ENCODE measurements at places on chromosomes 1 and 21.

DNA sequence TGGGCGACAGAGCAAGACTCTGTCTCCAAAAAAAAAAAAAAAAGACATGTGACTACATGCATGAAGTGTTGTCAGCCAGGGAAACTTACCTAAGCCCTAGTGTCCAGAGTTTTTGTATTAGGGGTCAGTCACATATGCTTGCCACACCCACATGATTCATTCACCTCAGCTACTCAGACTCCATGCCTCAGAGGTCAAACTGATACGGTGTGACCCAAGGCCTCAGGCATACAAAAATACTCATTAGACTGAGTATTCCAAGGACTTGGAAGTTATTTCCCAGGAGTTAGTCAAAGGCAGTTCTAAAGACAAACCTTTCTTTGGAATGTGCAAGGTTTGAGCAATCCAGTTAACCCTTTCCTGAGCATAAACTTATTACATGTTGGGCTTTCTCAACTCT, 6.3 kb upstream of the TRIM33 start:
- no peak for DNase-seq
- peaks cover 7% of the 10 kb centered on the region for H3K4me1 ChIP-seq
- peaks cover 7% of the 10 kb centered on the region for H3K27me3 ChIP-seq
- no peak overlapping the region for H3K4me3 ChIP-seq

DNA sequence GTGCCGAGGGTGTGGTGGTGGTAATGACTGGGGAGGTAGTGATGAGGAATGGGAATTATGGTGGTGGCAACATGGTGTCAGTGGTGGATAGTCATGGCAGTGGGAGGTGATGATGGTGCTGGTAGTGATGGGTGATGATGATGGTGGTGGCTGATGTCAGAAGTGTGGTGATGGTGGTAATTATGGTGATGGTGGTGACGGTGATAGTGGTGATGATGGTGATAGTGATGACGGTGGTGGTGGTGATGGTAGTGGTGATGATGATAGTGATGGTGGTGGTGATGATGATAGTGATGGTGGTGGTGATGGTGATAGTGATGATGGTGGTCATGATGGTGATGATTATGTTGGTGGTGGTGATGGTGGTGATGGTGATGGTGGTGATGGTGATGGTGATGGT, 162.8 kb downstream of the NPHP4 start:
- H3K27me3 ChIP-seq = no peaks in the 10 kb centered on the region
- H3K27ac ChIP-seq = no peak overlapping the region
- DNase-seq = no peak
- H3K36me3 ChIP-seq = no peaks in the 10 kb centered on the region
- H3K4me1 ChIP-seq = no peaks in the 10 kb centered on the region
- no peak overlapping the region for H3K4me3 ChIP-seq

DNA sequence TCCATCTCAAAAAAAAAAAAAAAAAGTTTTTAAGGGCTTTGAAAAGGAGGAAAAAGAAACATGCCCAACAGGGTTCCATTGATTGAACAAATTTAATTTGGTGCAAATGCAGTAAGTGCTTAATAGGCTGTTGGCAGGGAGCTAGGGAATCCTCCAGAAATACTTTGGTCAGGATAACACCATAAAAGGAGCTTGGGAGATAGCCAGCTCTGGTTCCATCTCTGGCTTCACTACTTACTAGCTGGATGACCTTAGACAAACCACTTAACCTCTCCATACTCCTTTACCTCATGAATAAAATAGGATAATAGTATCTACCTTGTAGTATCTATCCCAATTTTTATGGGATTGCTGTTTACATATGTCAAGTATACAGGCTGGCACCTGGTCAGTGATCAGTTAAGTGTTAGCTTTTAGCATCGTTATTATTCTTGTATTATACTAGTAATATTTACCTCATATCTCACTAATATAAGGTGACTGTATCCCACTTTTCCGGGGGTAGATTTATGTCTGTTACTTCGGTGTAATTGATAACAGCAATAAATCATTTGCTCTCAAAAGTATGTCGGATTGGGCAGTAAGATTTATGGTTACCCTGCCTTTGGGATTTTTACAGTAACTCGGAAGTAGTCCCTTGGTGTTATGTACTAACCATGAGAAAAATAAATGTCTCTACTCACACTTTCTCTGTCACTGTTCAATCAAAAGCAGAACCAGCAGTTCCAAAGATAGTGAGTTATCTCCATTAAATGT, 36.4 kb downstream of the BTG3 start:
- H3K27me3 ChIP-seq = peaks cover 7% of the 10 kb centered on the region
- no peaks in the 10 kb centered on the region for H3K36me3 ChIP-seq
- no peak overlapping the region for H3K4me3 ChIP-seq
- no peak for DNase-seq
- no peaks in the 10 kb centered on the region for H3K4me1 ChIP-seq

GRCh38 chr1:225617956-225618355, 35.0 kb downstream of the ENAH start:
- no peak overlapping the region for H3K4me3 ChIP-seq
- no peaks in the 10 kb centered on the region for H3K36me3 ChIP-seq
- DNase-seq = no peak
- H3K27ac ChIP-seq = no peak overlapping the region

- no peaks in the 10 kb centered on the region for H3K4me1 ChIP-seq
- no peak overlapping the region for H3K27ac ChIP-seq
- no peak for DNase-seq
- no peaks in the 10 kb centered on the region for H3K27me3 ChIP-seq
- H3K36me3 ChIP-seq = no peaks in the 10 kb centered on the region
- no peak overlapping the region for H3K4me3 ChIP-seq
Observed at GRCh38 chr1:183830389-183830788, 25.5 kb downstream of the RGL1 start.

GRCh38 chr1:4986306-4986705, 331.9 kb downstream of the AJAP1 start:
- H3K27ac ChIP-seq = no peak overlapping the region
- H3K27me3 ChIP-seq = no peaks in the 10 kb centered on the region
- H3K36me3 ChIP-seq = no peaks in the 10 kb centered on the region
- no peak for DNase-seq

GRCh38 chr1:57235730-57236510, 187.9 kb downstream of the DAB1 start:
- no peak overlapping the region for H3K4me3 ChIP-seq
- no peak overlapping the region for H3K27ac ChIP-seq
- no peak for DNase-seq

GRCh38 chr1:22880174-22880601, 92.5 kb downstream of the LACTBL1 start:
- no peaks in the 10 kb centered on the region for H3K36me3 ChIP-seq
- no peak overlapping the region for H3K27ac ChIP-seq
- H3K4me3 ChIP-seq = no peak overlapping the region
- peaks cover 7% of the 10 kb centered on the region for H3K4me1 ChIP-seq

GRCh38 chr1:27446496-27447020, 43.4 kb downstream of the WASF2 start:
- no peak overlapping the region for H3K4me3 ChIP-seq
- no peak for DNase-seq
- no peaks in the 10 kb centered on the region for H3K27me3 ChIP-seq
- H3K27ac ChIP-seq = peak overlapping the region; percentile 65
- H3K4me1 ChIP-seq = peaks cover 63% of the 10 kb centered on the region

- peaks cover 1% of the 10 kb centered on the region for H3K36me3 ChIP-seq
- no peak overlapping the region for H3K27ac ChIP-seq
- no peak for DNase-seq
- no peaks in the 10 kb centered on the region for H3K4me1 ChIP-seq
- H3K4me3 ChIP-seq = no peak overlapping the region
Observed at GRCh38 chr1:204592246-204592948, 76.2 kb downstream of the MDM4 start.

DNA sequence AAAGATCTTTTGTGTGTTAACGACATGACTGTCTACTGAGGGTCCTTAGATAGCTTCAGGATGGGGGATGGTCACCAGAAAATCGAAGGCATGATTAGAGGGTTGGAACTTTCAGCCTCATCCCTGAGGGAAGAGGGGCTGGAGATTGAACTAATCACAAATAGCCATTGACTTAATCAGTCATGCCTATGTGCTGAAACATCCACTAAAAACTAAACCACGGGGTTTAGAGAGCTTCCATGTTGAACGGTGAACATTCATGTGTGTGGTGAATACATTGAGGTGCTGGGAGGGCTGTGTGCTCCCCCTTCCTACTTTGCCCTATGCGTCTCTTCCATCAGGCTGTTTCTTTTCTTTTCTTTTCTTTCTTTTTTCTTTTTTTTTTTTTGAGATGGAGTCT, 17.0 kb downstream of the RBP7 start:
- H3K36me3 ChIP-seq = no peaks in the 10 kb centered on the region
- H3K4me1 ChIP-seq = no peaks in the 10 kb centered on the region
- DNase-seq = no peak
- H3K4me3 ChIP-seq = no peak overlapping the region
- no peak overlapping the region for H3K27ac ChIP-seq

GRCh38 chr1:27476237-27476636, 13.7 kb downstream of the WASF2 start:
- no peak overlapping the region for H3K4me3 ChIP-seq
- H3K27ac ChIP-seq = peak overlapping the region; percentile 30
- peaks cover 19% of the 10 kb centered on the region for H3K36me3 ChIP-seq
- no peaks in the 10 kb centered on the region for H3K27me3 ChIP-seq
- peak; percentile 16 for DNase-seq
- H3K4me1 ChIP-seq = peaks cover 78% of the 10 kb centered on the region

GRCh38 chr1:30801771-30802198, 44.2 kb upstream of the LAPTM5 start:
- peaks cover 41% of the 10 kb centered on the region for H3K27me3 ChIP-seq
- no peak overlapping the region for H3K4me3 ChIP-seq
- H3K36me3 ChIP-seq = no peaks in the 10 kb centered on the region
- H3K4me1 ChIP-seq = peaks cover 18% of the 10 kb centered on the region
- H3K27ac ChIP-seq = no peak overlapping the region

GRCh38 chr1:214496126-214496525, 55.3 kb downstream of the PTPN14 start:
- no peaks in the 10 kb centered on the region for H3K36me3 ChIP-seq
- peaks cover 25% of the 10 kb centered on the region for H3K27me3 ChIP-seq
- no peak for DNase-seq
- no peaks in the 10 kb centered on the region for H3K4me1 ChIP-seq
- no peak overlapping the region for H3K27ac ChIP-seq

DNA sequence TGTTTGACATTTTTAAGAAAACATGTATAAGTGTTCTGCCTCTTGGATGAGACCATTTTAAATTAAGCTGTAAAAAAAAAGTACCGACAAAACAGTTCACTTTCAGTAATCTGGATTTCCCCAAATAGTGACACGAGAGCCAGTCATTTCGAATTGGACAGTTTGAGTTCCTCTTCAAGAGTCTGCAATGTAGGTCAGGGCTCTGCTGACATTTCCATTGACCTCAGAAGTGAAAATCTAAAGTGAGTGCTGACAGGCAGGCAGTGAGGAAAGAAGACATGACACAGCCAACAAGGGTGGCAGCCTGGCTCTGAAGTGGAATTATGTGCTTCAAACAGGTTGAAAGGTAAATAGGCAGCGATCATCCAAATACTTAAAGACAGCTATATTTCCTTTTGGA, at the start of gene IL23R:
IL23R (plus strand) TSS at position 259 of the 400 bp plus-strand sequence. CDS start 1,667 bp downstream, outside the sequence.
- peak within 1 kb of the TSS; percentile 62 for H3K4me3 ChIP-seq
- H3K27ac ChIP-seq = peak within 1 kb of the TSS; percentile 87
- DNase-seq = no peak
- H3K4me1 ChIP-seq = peaks cover 76% of the 10 kb centered on the region
- H3K27me3 ChIP-seq = no peaks in the 10 kb centered on the region

- H3K4me3 ChIP-seq = no peak overlapping the region
- H3K4me1 ChIP-seq = peaks cover 6% of the 10 kb centered on the region
- DNase-seq = no peak
- H3K27ac ChIP-seq = no peak overlapping the region
- no peaks in the 10 kb centered on the region for H3K36me3 ChIP-seq
Observed at GRCh38 chr1:43789604-43790550, 82.5 kb downstream of the ST3GAL3 start.

- peaks cover 71% of the 10 kb centered on the region for H3K36me3 ChIP-seq
- H3K4me1 ChIP-seq = peaks cover 66% of the 10 kb centered on the region
- H3K4me3 ChIP-seq = peak overlapping the region; percentile 61
- peak overlapping the region; percentile 90 for H3K27ac ChIP-seq
- DNase-seq = peak; percentile 22
Observed at GRCh38 chr1:40264354-40264781, 6.3 kb downstream of the ZMPSTE24 start.

DNA sequence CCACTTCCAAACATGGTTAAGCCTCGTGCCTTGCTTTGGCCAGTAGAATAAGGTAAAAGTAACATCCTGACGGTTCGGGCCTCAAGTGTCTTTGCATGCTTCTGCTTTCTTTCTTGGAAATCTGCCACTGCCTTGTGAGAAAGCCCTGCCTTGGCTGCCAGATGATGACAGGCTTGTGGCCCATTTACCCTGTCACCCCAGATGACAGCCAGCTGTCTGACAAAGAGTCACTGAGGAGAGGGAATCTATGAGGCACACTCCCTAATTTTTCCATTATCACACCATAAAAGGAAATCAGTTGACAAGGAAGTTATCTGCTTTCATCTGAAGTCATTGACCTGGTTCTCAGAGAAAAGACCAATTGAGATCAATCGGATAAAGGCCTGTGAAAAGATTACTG, 199.8 kb downstream of the USH2A start:
- no peak overlapping the region for H3K27ac ChIP-seq
- no peak for DNase-seq
- no peaks in the 10 kb centered on the region for H3K36me3 ChIP-seq
- H3K4me3 ChIP-seq = no peak overlapping the region

DNA sequence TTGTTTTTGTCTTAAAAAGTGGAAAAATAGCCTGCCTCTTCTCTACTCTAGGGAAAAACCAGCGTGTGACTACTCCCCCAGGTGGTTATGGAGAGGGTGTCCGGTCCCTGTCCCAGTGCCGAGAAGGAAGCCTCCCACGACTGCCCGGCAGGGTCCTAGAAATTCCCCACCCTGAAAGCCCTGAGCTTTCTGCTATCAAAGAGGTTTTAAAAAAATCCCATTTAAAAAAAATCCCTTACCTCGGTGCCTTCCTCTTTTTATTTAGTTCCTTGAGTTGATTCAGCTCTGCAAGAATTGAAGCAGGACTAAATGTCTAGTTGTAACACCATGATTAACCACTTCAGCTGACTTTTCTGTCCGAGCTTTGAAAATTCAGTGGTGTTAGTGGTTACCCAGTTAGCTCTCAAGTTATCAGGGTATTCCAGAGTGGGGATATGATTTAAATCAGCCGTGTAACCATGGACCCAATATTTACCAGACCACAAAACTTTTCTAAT, 35.0 kb upstream of the TDRD10 start:
- no peak overlapping the region for H3K4me3 ChIP-seq
- peaks cover 55% of the 10 kb centered on the region for H3K4me1 ChIP-seq
- DNase-seq = no peak
- no peaks in the 10 kb centered on the region for H3K36me3 ChIP-seq
- H3K27ac ChIP-seq = peak overlapping the region; percentile 39

GRCh38 chr1:230120921-230121381, 53.9 kb downstream of the GALNT2 start:
- no peak overlapping the region for H3K4me3 ChIP-seq
- H3K27ac ChIP-seq = no peak overlapping the region
- no peak for DNase-seq
- no peaks in the 10 kb centered on the region for H3K27me3 ChIP-seq
- H3K36me3 ChIP-seq = peaks cover 37% of the 10 kb centered on the region
- H3K4me1 ChIP-seq = peaks cover 73% of the 10 kb centered on the region

Measured in activated naive CD8-positive, alpha-beta T cell treated with anti-CD3 and anti-CD28 coated beads, Interleukin-2, amount 50 U/mL, for 24 hours (primary cell).